ENCODE measurements at places on chromosomes 2 and 18.

GRCh38 chr18:2171840-2172625, 399.3 kb downstream of the METTL4 start:
- DNase-seq: no peak

DNA sequence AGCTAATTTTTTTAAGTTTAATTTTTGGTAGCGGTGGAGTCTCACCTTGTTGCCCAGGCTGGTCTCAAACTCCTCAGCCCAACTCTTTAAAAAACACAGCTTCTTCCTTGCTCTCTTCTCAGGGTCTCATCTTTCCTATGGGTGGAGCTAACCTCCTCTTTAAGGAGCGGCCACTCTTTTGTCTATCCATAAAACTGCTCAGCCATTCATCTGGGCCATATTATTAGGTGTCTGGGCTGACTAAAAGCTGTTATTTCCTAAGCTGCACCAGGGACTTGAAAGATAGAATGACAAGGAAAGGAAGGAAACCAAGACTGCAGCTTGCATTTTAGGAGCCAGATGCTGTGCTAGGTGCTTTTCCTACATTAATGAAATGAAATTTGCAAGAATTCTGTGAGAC, 35.8 kb upstream of the THOC1 start:
- DNase-seq: no peak

DNA sequence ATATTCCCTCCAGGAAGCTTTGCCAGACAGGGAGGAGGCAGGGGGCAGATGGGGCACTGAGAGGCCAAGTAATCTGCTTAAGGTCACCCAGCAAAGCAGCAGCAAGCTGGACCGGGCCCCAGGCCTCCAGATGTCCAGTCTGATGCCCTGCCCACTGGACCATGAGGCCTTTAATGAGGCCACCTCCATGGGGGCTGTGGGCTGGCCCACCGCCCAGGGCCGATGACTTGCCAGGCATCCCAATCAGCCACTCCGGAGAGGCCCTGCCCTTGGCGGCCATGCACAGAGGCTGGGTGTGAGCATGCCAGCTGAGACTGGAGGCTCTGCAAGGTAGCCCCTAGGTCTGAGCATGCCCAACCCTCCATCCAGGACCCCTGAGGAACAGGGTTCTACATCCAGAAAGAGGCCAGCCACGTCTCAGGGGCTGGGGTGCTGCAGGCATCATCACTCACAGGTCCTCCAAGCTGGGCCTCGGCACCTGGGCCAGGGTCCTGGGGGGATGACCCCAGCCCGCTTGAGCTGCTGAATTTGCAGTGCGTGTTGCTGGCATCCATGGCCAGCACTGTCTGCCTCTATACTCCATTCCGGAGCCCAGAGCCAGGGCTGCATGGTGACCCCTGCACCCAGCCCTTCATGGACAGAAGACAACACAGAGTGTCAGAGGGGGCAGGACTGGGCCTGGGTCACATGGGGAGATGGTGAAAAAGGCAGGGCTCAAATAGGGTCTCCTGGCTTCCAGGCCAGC, 164.2 kb downstream of the INHBB start:
- no peak for DNase-seq

DNA sequence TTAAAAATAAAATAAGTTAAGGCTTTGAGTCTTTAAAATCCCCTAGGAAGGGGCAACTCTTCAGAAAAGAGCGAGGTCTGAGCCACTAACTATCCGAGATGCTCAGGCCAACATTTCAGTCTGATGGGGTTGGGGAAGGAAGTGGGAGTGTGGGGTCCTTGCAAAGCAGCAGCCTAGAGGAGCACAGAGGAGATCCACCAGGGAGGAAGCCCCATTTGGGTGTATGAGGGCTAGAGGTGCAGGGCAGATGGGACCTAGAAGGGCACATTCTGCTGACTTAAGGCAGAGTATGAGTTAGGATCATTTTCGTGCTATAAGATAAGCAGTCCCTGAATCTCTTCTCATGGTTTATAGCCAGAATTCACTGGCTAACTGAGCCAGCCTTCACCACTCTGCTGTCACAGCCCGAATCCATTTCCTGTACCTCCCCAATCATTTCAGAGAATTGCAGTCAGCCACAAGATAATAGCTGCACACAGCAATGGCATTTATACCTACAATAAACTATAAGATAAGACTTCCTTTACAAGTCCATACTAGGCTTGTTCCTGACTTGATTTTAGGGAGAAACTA, 37.0 kb downstream of the MRPL30 start:
- no peak for DNase-seq

DNA sequence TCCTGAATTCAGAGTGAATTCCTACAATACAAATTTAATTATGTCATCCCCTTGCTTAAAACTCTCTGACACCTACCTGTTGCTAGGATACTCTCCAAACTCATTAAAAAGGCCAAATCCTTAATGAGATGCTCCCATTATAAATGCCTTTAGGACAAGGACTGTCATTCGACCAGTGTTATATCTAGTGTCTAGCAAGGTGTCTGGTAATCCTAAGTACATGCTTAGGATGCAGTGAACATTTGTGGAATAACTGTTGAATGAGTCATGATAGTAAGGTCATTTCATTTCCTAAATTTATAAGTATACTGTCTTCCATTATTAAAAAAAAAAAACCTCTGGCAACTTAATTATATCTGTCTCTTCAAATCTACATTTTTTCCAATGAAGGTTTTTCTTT, 588.9 kb upstream of the NRXN1 start:
- DNase-seq: no peak

DNA sequence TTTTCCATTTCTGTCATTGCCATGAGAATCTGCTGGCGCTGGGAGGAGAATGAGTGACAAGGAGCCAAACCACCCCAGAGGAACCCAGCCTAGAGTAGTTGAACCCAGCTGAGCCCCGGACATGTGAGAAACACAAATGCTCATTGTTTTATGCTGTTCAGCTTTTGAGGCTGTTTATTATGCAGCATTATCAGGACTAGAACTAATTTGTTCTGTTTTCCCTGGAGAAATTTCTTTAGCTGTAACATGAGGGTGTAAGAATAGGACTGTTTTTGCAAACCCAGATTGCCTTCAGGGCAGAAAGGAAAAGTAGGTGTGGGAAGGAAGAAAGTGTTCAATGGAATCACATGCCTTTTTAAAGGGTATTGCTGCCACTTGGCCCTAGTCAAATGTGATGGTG, 28.5 kb upstream of the DOCK10 start:
- no peak for DNase-seq

DNA sequence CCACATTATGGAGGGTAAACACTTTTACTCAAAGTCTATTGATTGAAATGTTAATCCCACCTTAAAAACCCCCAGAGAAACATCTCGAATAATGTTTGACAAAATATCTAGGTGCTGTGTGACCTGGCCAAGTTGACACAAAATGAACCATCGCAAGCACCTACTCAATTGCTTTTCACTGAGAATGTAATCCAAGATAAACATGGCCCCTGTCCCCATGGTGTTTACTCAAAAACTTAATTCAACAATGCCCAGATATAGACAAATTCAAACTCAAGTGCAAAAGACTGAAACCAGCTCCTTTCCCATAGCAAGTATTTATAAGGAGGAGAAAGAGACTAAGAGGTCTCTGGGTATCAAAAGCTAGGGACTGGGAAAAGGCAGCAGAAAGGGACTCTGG, 15.0 kb upstream of the ACMSD start:
- no peak for DNase-seq

GRCh38 chr2:60335533-60336237, 217.8 kb downstream of the BCL11A start:
- no peak for DNase-seq

- DNase-seq: no peak
Measured at GRCh38 chr2:146305164-146305563, 1539.7 kb upstream of the ACVR2A start.

DNA sequence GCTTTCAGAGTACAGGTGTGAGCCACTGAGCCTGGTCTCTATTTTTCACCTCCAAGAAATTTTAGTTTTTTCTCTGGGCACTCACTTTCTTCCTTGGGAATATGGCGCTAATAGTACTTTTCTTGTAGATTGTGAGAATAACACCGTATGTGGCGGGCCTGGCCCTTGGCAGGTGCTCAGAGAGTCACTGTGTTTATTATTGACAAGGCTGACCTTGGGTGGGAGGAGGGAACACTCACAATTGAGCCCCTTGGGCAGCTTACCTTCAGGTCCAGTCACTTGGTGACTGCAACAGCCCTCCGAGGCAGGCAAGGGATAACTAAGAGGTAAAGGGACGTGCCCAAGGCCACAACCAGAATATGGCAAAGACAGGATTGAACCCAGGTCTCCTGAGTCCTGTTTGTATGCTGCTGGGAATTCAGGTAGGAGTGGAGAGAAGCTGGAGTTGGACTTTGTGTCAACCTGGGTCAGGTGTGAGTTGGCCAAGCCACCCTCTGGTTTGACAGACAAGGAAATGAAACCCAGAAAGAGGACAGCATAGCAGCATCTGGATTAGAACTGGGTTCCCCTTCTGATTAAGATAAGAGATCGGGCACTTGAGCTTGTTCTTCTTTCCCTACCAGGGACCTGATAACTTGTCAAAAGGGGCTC, 2.8 kb upstream of the STK25 start:
- no peak for DNase-seq

DNA sequence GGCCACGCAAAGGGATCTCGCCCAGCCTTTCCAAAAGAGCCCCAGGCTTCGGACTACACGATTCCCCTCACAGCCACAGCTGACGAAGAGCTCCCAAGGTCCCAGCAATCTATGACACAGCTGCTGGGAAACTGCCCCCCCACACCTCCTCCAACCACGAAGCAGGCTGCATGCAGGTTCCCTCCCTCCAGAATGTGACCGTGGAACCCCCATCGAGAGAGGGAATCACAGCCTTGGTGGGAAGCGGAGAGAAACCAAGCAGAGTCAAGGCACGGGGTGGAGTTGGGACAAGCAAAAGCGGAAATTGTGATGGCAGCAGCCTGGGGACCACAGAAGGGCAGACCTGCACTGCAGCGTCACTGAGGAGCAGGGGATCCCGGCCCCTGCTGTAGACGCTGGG, 50.3 kb downstream of the KCNF1 start:
- no peak for DNase-seq

- DNase-seq: no peak
Measured at GRCh38 chr18:77023102-77023782, 109.3 kb downstream of the MBP start.

GRCh38 chr2:30772021-30772705, 35.1 kb downstream of the CAPN13 start:
- DNase-seq: no peak

GRCh38 chr2:155218292-155218924, 519.9 kb downstream of the KCNJ3 start:
- DNase-seq: no peak

GRCh38 chr2:238955648-238956531, 108.0 kb downstream of the TWIST2 start:
- no peak for DNase-seq

DNA sequence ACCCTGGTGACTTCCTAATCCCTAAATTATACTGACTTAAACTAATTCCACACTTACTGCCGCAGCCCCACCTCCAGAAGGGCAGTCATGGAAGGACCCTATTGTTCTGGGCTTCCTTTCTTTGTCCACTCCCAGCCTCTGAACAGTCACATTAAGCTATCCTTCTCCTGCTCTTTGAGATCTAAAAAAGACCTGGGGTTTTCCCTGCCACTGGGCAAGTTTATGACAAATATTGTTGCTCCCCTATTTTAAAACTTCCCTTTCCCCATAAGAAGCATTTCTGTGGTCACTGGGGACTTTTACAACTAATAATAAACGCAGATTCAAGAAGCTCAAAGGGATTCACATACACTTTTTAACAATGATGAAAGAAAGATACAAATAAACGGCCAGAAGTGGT, 47.2 kb upstream of the XPO1 start:
- DNase-seq: no peak

GRCh38 chr2:170375192-170375591, 197.2 kb downstream of the MYO3B start:
- no peak for DNase-seq

DNA sequence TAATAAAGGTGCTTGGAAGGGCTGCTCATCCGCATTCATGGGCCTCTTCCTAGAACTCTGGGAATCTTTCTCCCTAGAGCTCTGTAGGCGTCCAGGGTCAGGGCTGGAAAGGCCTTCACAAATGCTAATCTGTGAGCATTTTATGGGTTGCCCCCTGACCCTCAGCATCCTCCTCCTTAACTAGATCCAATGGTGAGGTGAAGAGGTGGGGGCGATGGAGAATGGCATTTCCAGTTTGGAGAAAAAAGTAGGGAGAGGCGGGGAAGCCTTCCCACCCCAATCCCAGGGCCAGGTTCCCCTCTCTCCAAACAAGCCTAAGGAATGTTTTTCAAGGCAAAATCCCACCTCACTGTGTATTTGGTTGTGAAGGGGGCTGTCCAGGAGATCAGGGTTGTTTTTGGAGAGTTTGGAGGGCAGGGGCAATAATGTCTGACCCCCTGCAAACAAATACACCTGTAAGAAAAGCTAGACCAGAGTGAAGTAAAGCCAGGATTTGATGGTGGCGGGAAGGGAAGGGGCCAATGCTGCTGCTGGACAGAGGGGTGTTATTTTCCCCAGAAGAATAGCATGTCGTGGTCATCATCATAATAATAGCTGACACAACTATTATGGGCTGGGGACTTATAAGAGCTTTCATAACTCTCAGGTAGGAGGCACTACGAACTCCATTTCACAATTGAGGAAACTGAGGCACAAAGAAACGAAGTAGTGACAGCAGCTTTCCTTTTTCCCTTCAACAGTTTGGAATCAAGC, 1.4 kb upstream of the MYCN start:
- DNase-seq: no peak

DNA sequence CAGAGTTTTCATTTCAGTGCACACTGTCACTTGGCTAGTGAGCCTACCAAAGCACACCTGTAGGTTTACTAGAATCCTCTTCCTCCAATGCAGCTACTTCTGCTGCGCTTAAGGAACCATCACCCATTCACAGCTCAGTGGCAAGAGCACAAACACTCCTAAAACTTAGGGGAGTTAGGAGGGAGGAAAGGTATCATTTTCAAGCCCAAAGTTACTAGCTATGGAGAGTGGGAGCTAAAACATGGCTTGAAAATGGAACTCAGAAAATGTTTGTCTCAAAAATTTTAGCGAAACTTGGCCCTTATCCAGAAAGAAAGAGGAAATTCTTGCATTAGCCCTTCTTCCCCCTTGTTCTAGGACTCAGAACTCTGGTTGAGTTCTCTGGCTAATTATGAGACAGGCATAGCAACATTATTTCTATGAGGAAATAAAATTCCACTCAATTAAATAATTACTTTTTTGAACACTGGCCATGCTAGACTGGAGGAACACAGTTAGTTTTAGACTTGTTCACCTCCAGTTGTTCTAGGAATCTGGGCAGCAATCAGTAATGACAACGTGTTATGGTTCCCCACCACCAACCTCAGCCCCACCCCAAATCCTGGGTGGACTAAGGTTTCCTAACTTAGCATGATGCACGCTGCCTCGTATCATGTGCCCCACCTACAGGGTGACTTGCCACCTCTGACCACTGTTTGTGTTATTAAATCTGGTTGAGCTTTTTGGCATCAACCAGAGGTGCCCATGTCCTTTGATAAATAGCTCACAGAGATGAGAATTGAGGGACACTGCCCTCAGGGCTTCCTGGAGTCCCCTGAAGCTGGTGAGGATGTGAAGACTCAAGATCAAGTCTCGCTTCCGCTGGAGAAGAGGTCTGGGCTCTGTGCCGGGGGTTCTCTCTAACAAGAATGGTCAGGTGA, 32.8 kb downstream of the LPIN2 start:
- DNase-seq: no peak
